ENCODE measurements at places on chromosomes 3 and 15. TPM values are rescaled to one million over a fixed set of nuclear protein-coding genes. Genes with fewer than 3 reads are reported as not detected.

KNL1 gene
- 9.7 TPM for polyA plus RNA-seq

FANCD2OS gene
- not detected for polyA plus RNA-seq

LMAN1L gene
- 0.29 TPM for polyA plus RNA-seq

CSPG4 gene
- polyA plus RNA-seq: 25.6 TPM

SELENOS gene
- 63.0 TPM for polyA plus RNA-seq

SRPRB gene
- polyA plus RNA-seq: 74.6 TPM

SLC51B gene
- polyA plus RNA-seq: 1.1 TPM

GHSR gene
- polyA plus RNA-seq: 0.29 TPM

DPH3 gene
- 41.6 TPM for polyA plus RNA-seq

IGSF11 gene
- 26.6 TPM for polyA plus RNA-seq

C15orf62 gene
- 6.0 TPM for polyA plus RNA-seq

ITPKA gene
- 2.0 TPM for polyA plus RNA-seq

DPPA2 gene
- polyA plus RNA-seq: not detected
